ENCODE measurements at places on chromosomes 11 and 22.

DNA sequence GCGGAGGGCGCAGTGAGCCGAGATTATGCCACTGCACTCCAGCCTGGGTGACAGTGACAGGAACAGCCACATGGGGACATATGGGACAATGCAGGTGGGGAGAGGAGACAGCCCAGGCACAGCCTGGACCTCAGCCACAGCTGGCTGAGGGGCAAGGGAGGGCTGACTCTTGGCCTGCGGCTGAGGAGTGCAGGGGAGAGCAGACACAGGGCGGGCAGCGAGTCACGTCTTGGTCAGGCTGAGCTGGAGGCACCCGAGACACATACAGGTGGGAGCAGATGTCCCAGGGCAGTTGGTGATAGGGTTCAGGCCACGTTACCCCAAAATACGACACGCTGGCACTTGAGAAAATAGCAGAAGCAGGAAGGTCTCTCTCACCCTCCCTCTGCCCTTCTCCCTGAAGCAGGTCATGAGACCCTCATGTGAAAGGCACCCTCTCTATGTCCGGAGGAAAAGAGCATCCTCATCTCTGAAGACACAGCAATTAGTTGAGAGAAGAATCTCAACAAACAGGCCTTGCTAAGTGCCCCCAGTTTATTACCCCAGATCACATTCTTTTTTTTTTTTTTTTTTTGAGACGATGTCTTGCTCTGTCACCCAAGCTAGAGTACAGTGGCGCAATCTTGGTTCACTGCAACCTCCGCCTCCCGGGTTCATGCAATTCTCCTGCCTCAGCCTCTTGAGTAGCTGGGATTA lies 10.5 kb downstream of the KIAA0930 start:
- no peak for DNase-seq

DNA sequence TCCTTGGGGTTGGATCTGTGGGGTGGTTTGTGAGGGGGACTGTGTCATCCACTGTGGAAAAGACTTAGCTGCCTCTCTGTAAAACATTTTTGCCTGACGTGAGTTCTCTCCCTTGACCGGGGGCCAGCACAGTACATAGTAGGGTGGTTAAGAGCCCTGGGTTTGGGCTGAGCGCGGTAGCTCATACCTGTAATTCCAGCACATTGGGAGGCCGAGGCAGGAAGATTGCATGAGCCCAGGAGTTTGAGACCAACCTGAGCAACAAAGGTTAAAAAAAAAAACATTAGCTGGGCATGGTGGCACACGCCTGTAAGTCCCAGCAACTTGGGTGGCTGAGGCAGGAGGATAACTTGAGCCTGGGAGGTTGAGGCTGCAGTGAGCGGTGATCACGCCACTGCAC lies 74.7 kb upstream of the WNT7B start:
- no peak for DNase-seq

- no peak for DNase-seq
Measured at GRCh38 chr11:115500547-115501501, 3.4 kb downstream of the CADM1 start.

GRCh38 chr11:117425679-117426296 lies 98.1 kb downstream of the CEP164 start:
- DNase-seq: no peak

DNA sequence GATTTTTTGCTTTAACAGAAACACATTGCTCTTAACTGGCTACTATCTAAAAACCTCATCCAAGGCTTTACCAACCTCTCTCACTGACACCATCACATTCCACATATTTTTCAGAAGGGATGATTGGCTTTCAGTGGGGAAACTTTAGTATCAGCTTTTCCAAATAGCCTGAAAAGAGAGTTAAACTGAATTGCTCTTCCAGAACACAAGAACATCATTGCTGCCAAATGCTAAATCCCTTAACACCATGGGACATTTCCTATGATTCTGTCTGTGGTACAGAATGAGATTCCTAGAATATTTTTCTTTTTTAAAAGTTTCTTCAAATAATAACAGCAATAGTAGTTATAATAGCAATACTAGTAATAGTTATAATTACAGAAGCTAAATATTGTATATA lies 45.4 kb downstream of the SOX6 start:
- no peak for DNase-seq

DNA sequence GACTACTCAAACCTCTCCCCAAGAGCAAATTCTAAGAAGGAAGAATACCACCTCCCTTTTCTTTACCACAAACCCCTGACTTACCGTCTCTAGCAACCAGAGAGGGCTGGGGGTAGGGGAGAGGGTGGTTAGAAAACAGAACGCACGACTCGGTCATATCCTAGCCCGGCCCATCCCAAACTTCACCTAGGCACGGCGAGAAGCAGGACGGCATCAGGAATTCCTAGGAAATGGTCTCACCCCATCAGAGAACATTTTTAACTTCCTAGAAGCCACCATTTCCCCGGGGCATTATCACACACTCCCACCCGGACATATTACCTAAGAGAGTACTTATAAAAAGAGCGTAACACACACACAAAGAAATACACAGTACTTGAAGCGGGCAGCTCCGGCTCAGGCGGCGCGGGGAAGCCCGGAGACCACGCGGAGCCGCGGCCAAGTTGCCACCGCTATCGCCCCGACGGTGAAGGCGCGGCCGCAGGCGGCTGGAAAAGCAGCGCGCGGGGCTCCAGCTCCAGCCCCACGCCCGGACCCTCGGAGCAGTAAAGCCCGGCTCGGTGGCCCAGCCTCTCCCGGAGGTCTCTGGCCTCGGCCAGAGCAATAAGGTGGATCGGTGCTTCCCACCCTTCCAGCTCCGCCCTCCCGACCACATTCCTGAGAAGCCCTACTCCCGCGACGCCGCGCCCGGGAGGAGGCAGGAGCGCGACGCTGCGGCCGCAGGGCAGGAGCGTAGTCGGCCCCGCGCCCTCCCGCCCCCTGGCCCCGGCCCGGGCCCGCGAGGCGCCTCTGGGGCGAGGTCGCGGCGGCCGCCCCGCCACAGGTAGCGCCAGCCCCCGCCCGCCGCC lies 878 bp downstream of the RRAS2 start:
- peak; percentile 11 for DNase-seq

- DNase-seq: no peak
Measured at GRCh38 chr11:104690241-104690640, 208.0 kb downstream of the CASP12 start.

GRCh38 chr11:96333191-96333719 lies 9.7 kb downstream of the MAML2 start:
- DNase-seq: no peak

DNA sequence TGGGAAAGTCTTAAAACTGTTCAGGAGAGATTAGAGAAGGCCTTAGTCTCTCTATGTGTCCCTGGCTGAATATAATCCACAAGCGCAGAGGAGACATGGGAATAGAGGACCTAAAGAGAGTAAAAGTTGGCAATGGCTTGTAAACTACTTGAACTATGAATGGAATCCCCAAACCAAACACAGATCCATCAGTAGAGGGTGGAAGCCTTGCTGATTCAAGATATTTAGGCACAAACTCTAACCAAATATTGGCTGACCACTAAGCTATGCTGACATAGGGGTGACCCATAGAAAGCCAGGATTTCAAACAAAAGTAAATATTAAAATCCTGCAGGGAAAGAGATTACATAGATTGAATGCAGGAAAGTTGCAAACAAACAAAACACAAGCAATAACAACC lies 439.2 kb downstream of the DLG2 start:
- DNase-seq: no peak

GRCh38 chr22:40498420-40499208 lies 128.2 kb downstream of the SGSM3 start:
- DNase-seq: no peak

DNA sequence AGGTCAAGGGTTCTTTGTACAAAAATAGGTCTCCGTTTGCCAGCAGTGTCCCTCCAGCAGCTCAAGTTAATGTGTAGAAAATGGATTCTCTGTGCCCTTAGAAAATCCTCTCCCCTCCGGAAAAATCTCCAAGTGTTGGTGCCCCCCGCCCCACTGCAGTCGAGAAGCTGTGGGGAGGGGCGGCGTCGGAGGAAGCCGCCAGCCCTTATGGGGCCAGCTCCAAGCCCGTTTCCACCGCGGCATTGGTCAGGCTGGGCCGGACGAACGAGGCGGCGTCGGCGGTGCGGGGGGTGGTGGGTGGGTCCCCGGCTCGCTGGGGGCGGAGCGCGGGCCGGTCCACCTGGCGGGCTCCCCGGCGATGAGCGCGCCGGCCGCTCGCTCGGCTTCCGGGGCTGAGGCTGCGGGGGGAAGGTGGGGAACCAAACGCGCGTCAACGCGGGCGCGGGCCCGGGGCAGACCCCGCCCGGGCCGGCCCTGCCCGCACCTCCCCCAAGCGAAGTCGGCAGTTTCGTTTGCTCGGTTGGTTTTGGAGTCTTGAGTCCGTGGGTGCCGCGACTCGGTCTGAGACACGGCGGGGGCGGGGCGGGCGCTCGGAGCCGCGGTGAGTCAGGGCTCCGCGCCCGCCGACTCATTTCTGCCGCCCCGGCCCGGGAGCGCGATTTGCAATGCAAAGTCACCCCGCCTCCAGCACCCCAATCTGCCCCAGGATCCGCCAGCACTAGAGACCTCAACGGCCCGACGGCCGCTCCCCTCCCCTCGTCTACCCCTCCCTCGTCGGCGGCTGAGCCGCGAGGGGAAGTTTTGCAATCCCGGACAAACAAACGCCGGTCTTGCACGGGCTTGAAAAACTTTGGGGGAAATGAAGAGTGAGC lies 1.4 kb downstream of the ASCL2 start:
- peak; percentile 23 for DNase-seq

DNA sequence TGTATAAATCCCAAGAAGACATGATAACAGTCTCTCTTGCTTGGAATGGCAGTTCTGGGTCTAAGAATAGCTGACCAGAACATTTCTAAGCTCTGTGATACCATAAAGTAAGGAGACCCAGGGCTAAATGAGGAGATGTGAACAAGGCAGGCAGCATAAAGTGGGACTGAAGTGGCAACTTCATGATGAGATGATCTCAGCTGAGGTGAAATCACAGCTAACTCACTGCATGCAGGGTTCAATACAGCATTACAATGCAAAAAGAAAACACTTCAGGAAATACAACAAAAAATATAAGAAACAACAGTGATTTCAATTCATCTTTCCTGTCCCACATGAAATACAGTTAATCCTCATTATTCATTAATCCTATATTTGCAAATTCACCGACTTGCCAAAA lies 44.6 kb downstream of the MRE11 start:
- DNase-seq: no peak

- DNase-seq: no peak
Measured at GRCh38 chr11:15750535-15751308, 605.6 kb downstream of the SOX6 start.

GRCh38 chr11:3188496-3189195 lies 23.5 kb upstream of the OSBPL5 start:
- no peak for DNase-seq

DNA sequence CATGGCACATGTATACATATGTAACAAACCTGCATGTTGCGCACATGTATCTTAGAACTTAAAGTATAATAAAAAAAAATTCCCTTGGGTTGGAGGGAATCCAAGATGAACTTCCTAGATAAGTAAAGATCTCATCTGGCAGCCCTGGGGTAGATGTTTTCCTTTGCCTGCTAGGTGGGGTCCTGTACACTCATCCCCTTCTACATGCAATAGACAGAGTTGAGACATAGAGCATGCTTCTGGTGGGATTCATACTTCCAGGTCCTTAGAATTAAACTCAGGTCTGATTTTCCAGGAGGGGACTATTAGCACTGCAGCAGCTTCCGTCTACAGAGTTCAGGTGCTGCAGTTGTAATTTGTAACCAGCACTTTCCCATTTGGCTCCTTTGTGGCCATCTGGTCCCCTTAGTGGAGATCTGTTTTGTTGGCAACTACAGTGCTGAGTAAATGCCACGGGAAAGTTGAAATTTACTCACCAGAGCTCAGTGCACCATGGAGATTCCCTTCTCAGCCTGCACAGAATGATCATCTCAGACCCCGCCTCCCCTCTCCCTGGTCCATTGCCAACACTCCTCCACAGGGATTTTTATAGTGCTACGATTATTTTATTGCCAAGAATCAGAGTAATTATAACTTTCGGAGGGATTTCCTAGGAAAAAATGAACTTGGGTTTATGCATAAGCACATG lies 220.1 kb upstream of the E2F8 start:
- DNase-seq: no peak

DNA sequence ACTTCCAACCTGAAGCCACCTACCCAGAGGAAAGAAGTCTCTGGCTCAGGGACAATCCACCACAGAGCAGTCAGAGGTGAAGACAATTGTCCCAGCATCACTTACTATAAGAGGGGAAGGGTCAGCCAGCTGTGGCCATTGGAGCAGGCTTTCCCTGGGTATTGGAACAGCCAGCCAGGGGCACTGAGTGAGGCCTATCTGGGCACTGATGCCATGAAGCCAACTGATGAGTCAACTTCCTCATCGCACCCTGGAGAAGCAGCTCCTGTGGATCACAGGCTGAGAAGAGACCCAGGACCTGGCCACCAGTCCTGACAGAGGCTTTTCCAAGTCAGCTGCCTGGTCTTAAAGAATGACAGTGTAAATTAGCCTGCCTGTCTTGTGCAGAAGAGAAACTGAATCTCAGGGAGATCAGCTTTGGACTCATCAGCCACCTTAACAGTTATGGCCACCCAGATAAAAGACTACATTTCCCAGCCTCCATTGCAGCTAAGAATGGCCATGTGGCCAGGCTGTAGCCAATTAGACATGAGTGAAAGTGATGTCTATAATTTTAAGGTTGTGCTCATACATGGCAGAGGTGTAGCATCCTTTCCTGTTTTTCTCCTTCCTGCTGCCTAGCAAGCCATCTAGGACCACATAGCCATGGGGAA lies 19.0 kb downstream of the CHST1 start:
- DNase-seq: no peak

DNA sequence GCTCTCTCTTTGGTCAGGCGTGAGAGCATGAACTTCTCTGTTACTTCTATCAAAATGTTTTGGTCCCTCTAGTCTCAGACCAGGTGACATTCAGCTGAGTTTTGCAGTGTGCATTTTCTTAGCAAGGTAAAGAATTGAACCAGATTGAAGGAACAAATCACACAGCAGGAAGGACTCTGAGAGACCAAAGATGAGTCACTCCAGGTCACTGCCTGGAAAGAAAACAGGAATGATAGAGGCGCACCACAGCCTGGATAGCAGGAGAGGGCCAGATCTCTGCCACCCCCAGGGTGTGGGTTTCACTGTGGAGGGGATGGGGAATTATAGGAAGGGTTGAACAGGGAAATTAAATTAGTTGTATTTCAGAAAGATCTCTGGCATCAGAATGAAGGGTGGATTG lies 788.3 kb downstream of the NTM start:
- no peak for DNase-seq

- no peak for DNase-seq
Measured at GRCh38 chr11:19225581-19225980, 15.2 kb downstream of the E2F8 start.

DNA sequence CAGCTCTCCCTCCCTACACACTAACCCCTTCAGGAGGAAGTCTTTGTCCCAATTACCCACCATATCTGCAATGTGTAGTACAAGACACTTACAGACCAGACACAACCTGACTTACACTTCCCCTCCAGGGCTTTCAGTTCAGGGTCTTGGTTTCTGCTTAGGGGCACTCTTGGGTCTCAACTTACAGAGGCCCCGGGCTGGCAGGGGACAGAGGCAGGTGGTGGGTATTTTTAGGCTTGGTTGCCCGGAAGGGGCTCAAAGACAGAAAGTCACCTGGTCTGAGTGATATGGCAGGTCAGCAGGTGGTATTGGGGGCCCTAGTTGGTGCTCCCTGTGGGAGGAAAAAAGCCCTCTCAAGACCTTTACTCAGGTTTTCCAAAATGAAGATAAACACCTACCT lies 3.4 kb upstream of the TMEM184B start:
- DNase-seq: no peak

All from Kasumi-1 (cell line).